Activated T-cell treated with anti-CD3 and anti-CD28 coated beads, Interleukin-2, amount 50 U/mL, for 1 hour (primary cell): ENCODE measurements at places on chromosomes 2 and 18.
A peak's percentile ranks its signal among the peaks of the same experiment; 100 is the strongest.

DNA sequence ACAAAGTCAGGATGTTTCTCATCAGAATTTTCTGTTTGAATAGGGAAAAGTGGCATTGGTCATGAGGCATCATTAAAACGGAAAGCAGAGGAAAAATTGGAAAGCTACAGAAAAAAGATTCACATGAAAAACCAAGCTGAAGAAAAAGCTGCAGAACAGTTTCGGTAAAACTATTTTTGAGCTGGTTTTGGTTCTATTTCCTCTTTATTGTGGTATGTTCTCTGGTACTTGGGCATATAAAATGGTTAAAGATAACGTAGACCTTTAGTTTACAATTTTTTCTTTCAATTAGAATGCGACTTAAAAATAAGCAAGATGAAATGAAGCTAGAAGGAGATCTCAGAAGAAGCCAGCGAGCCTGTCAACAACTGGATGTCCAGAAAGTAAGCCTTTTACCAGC is 7.6 kb downstream of the GPATCH11 start:
- DNase-seq: no peak

- no peak for DNase-seq
Observed at GRCh38 chr18:78934003-78934402, 45.6 kb upstream of the SALL3 start.

GRCh38 chr18:62585274-62586150 is 62.7 kb downstream of the ZCCHC2 start:
- peak; percentile 27 for DNase-seq

GRCh38 chr2:80026040-80026729 is 278.4 kb downstream of the LRRTM1 start:
- DNase-seq: no peak

DNA sequence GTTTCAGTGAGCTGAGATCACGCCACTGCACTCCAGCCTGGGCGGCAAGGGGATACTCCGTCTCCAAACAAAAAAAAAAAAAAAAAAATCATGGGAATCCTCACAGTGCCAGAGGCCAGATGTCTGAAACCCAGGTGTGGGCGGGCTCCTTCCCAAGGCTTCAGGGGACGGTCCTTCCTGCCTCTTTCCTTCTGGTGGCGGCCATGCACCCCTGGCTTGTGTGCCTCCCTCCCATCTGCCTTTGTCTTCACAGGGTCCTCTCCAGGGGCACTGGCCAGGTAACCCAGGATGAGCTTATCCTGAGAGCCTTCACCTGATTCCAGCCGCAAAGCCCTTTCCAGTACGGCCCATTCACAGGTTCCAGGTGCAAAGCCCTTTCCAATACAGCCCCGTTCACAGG is 40.9 kb upstream of the GPC1 start:
- peak; percentile 8 for DNase-seq

GRCh38 chr2:15579641-15580040 is 12.0 kb upstream of the DDX1 start:
- DNase-seq: no peak

DNA sequence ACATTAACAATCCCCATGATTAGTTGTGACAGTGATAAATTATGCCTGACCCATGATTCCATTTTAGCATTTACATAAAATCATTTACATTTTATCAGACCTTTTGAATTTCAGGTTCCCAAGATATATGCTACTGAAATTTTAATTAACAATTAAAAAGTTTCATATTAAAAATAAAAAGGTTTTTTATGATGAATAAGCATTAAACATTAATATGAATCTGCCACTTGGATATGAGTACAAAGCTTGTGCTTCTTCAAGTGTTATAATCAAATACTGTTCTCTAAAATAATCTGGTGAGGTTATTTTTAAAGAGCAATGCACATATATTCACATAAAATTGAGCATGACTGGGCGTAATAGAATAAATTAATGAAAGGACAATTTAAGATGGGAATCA is 1218.0 kb downstream of the CNTNAP5 start:
- no peak for DNase-seq

DNA sequence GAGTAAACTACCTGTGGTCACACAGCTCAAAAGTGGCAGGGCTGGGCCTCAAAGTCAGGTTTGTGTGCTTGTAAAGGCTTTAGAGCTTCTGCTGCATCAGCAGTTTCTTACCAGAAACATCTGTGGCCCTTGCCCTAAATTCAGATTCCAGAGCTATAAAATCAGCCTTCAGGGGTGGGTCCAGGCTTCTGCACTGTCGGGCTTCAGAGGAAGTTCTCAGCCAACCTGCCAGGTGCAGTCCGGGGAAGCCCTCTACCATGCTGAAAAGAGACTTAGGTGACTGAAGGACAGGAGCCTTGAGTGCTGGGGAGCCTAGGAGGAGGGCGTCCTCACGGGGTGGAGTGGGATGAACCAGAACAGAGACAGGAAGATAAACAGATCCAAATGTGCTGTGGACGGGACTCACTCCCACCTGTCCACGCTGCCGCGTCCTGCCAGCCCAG is 69.9 kb upstream of the HS6ST1 start:
- DNase-seq: no peak

DNA sequence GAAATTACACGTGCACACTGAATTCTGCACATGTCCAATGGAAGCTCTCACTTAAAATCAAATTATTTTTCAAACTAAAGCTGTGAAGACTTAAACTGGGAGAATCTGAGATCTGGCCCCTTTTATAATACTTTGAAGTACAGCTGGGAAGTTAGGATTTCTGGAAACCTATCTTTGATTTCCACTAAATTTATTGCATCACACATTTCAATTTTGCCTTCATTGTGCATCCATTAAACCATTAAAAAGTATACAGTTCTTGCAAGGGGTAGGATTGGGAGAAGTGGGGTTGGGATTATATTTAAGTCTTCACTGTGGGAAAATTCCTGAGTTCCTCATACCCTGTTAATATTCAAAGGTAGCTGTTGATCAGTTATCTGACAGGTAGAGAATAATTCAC is 1229.6 kb upstream of the ZEB2 start:
- no peak for DNase-seq

GRCh38 chr2:223941579-223942277 is 3.4 kb downstream of the WDFY1 start:
- no peak for DNase-seq

- DNase-seq: no peak
Observed at GRCh38 chr2:50116096-50117010, 915.6 kb downstream of the NRXN1 start.

GRCh38 chr2:226883296-226883795 is 47.5 kb downstream of the RHBDD1 start:
- DNase-seq: no peak

DNA sequence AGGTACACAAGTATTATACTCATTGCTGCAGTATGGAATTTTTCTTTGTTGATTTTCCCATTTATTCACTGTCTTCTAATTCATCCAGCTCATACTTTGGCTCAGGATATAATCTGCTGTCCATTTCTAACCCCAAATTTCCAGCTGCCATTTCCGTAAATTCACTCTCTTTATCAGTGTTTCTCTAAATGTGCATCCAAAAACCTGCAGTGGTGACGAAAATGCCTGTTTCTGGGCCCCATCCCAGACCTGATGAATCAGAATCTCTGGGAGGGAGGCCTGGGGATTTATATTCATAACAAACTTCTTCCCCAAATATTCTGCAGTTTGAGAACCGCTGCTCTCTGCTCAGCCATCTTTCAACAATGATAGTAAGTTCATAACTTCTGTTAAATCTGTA is 86.6 kb downstream of the VWC2L start:
- no peak for DNase-seq

GRCh38 chr2:29603341-29603740 is 318.0 kb downstream of the ALK start:
- no peak for DNase-seq

DNA sequence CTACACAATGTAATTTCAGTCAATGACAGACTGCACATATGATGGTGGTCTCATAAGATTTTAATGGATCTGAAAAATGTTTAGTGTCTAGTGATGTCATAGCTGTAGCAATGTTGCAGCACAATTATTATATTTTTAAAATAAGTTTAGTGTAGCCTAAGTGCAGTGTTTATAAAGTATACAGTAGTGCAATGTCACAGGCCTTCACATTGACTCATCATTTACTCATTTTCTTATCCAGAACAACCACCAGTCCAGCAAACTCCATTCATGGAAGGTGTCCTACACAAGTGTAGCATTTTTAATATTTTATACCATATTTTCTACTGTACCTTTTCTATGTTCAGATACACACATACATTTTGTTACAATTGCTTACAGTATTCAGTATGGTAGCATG is 663.1 kb downstream of the ERBB4 start:
- DNase-seq: no peak

GRCh38 chr2:220998156-220998555 is 573.9 kb downstream of the EPHA4 start:
- DNase-seq: no peak

DNA sequence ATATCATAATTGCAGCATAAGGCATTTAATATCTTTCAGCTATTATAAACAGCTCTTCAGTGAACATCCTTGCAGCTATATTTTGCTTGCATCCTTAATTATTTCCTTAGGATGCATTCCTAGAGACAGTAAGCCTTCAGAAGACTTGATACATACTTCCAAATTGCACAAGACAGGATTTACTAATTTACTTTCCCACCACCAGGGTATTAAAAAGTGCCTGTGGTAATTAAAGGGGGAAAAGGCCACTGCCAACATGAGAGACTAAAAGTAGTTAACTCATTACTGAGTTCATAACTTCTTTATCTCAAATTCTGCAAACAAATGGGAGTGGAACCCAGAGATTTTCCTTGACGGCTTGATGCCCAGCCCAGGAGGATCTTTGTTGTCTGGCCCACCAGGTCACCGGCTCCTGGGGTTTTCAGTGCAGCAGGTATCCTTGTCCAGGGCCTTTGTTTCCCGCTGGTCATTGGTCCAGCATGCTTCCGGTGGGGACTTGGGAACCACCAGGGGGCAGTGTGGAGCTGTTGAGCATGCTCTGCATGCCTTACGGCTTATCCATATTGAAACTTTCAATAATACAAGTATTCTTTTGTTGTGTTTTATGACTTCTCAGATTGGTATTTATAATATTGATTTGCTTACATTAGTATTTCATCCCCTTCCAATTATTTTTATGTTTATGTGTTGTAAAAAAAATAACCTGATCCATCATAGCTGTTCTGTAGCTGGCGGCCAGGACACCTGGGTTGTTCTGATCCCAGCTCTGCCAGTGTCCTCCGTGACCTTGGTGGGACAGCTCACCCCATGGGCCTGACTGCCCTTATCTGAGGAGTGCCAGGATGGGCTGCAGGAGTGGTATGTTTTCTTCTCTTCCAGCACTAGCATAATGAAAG is 61.4 kb downstream of the TGOLN2 start:
- peak; percentile 68 for DNase-seq
